ENCODE measurements at places on chromosomes 7 and 10. TPM values are rescaled to one million over a fixed set of nuclear protein-coding genes. Genes with fewer than 3 reads are reported as not detected.

The HOXA9 gene
- total RNA-seq, result 35.7 TPM

The MYO1G gene
- total RNA-seq, result 1.1 TPM

The ADRB1 gene
- 1.4 TPM for total RNA-seq

The ELAPOR2 gene
- 7.3 TPM for total RNA-seq

GRCh38 chr10:30687698-30688213 lies 58.2 kb upstream of the LYZL2 start:
- H3K27me3 ChIP-seq, result no peaks in the 10 kb centered on the region
- DNase-seq, result peak; percentile 88
- H3K36me3 ChIP-seq, result no peaks in the 10 kb centered on the region
- H3K4me3 ChIP-seq, result no peak overlapping the region

DNA sequence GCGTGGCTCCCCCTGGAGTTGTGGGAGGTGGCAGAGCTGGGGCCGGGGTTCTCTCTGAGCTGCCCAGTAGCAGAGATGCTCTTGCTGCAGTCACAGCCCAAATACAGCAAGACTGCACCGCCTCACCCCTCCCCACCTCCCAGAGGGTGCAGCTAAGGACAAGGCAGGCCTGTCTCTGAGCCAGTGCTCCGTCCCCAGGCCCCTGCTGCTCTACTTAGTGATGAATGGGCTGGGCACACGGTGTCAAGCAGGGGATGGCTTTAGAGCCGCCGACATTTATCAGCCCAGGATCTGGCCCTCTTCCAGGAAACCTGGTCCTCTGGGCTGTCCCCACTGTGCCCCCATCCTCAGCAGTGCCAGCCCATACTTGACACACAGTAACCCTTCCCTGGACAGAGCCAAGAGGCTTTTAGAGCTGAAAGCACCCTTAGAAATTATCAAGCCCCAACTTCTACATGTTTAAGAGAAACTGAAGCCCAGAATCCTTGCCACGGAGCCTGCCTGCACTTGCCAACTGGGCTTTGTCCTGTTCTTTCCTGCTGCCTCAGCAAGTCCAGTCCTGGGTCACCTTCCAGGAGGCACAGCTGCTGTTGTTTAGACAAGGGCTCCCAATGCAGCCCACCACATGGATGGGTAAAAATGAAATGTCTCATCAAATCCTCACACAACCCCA lies 137.1 kb upstream of the UNC5B start:
- DNase-seq, result peak; percentile 49
- no peaks in the 10 kb centered on the region for H3K27me3 ChIP-seq
- H3K4me1 ChIP-seq, result no peaks in the 10 kb centered on the region

- H3K36me3 ChIP-seq, result no peaks in the 10 kb centered on the region
- H3K4me1 ChIP-seq, result no peaks in the 10 kb centered on the region
- no peak overlapping the region for H3K27ac ChIP-seq
Observed at GRCh38 chr7:47236480-47237129, 345.3 kb downstream of the TNS3 start.

DNA sequence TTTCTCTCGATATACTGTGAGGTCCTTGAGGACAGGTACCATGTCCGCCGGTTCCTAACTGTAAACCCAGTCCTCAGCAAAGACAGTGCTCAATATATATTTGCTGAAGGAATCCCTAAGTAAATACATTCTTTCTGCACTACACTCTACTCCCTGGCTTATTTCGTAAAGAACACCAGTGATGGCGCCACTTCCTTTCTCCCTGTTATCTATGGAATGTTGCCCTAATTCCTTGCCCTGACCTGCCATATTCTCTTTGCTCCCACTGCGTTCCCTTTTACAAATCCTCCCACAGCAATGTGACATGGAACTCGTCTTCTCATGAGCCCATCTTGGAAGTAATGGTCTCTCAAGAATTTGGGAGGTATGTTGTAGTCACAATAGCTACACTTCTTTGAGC lies 507.4 kb upstream of the COBL start:
- DNase-seq, result no peak
- H3K4me3 ChIP-seq, result no peak overlapping the region
- H3K27ac ChIP-seq, result no peak overlapping the region
- H3K4me1 ChIP-seq, result no peaks in the 10 kb centered on the region
- no peaks in the 10 kb centered on the region for H3K36me3 ChIP-seq

DNA sequence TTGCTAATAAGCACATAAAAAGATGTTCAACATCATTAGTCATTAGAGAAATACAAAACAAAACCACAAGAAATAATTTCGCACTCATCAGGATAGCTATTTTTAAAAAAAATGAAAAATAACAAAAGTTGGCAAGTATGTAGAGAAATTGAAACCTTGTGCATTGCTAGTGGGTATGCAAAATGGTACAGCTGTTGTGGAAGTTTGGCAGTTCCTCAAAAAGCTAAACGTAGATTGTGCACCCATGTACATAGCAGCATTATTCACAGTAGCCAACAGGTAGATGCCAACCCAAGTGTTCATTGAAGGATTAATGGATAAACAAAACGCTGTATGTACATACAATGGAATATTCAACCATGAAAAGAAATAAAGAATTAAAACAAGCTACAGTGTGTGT lies 35.3 kb upstream of the STARD3NL start:
- H3K27ac ChIP-seq, result no peak overlapping the region
- H3K4me1 ChIP-seq, result no peaks in the 10 kb centered on the region
- no peak overlapping the region for H3K4me3 ChIP-seq
- H3K27me3 ChIP-seq, result no peaks in the 10 kb centered on the region
- no peak for DNase-seq

GRCh38 chr10:124601431-124602120 lies 140.0 kb downstream of the LHPP start:
- no peak overlapping the region for H3K4me3 ChIP-seq
- no peak for DNase-seq
- H3K27ac ChIP-seq, result no peak overlapping the region

GRCh38 chr7:75649462-75649861 lies 89.3 kb downstream of the HIP1 start:
- H3K36me3 ChIP-seq, result no peaks in the 10 kb centered on the region
- no peak overlapping the region for H3K4me3 ChIP-seq
- DNase-seq, result no peak
- H3K4me1 ChIP-seq, result no peaks in the 10 kb centered on the region
- H3K27me3 ChIP-seq, result no peaks in the 10 kb centered on the region

GRCh38 chr7:4667776-4668509 lies 14.2 kb upstream of the FOXK1 start:
- peak; percentile 44 for DNase-seq
- no peaks in the 10 kb centered on the region for H3K36me3 ChIP-seq
- peak overlapping the region; percentile 73 for H3K27ac ChIP-seq
- H3K4me3 ChIP-seq, result no peak overlapping the region

- H3K27ac ChIP-seq, result no peak overlapping the region
- H3K4me3 ChIP-seq, result no peak overlapping the region
- no peak for DNase-seq
- no peaks in the 10 kb centered on the region for H3K27me3 ChIP-seq
Observed at GRCh38 chr10:82609845-82610244, 734.9 kb downstream of the NRG3 start.

Data from sigmoid colon (tissue), 7 donors.